Aorta (tissue), 5 donors: ENCODE measurements at places on chromosomes 13 and 19. TPM values are rescaled to one million over a fixed set of nuclear protein-coding genes. Genes with fewer than 3 reads are reported as not detected.

GRCh38 chr19:15154002-15154612 lies 46.7 kb downstream of the NOTCH3 start:
- no peaks in the 10 kb centered on the region for H3K4me1 ChIP-seq
- peak; percentile 51 for DNase-seq
- no peak overlapping the region for H3K27ac ChIP-seq

The ICAM1 gene
- total RNA-seq, result 41.2 TPM

DNA sequence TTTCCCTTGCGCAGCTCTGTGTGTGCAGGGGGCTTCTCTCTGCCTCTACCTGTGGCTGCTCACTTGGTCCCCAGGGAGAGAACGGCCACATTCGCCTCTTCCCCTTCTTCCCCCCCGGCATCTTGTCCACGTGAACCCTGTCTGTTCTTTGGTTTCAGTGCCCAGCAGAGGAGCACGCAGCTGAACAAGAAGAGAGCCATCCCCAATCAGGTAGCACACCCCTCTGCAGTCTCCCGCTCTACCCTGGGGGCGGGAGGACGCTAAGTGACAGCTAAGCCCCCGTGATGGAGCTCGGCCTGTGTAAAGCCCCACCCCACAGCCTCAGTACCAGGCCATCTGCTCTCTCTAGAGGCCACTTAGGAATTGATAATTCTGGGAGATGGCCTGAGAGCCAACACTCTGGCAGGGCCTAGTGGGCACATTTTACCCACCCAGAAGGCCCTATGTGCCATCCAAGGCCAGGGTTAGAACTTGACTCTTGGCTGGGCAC lies 30.2 kb downstream of the TMED1 start:
- no peak overlapping the region for H3K4me3 ChIP-seq
- no peaks in the 10 kb centered on the region for H3K36me3 ChIP-seq
- H3K27me3 ChIP-seq, result no peaks in the 10 kb centered on the region
- no peaks in the 10 kb centered on the region for H3K4me1 ChIP-seq

- no peak overlapping the region for H3K4me3 ChIP-seq
- no peaks in the 10 kb centered on the region for H3K4me1 ChIP-seq
- H3K36me3 ChIP-seq, result no peaks in the 10 kb centered on the region
- no peak for DNase-seq
- no peak overlapping the region for H3K27ac ChIP-seq
Measured at GRCh38 chr13:82962397-82962796, 919.9 kb downstream of the SLITRK1 start.

- H3K4me3 ChIP-seq, result no peak overlapping the region
- DNase-seq, result no peak
- peaks cover 2% of the 10 kb centered on the region for H3K36me3 ChIP-seq
- H3K27me3 ChIP-seq, result no peaks in the 10 kb centered on the region
- no peaks in the 10 kb centered on the region for H3K4me1 ChIP-seq
Measured at GRCh38 chr19:21092109-21092508, 10.1 kb downstream of the ZNF714 start.

The SIGLEC8 gene
- 0.16 TPM for total RNA-seq

- no peaks in the 10 kb centered on the region for H3K4me1 ChIP-seq
- H3K27ac ChIP-seq, result no peak overlapping the region
- H3K36me3 ChIP-seq, result no peaks in the 10 kb centered on the region
- H3K4me3 ChIP-seq, result no peak overlapping the region
- DNase-seq, result no peak
- H3K27me3 ChIP-seq, result no peaks in the 10 kb centered on the region
Measured at GRCh38 chr19:17455308-17456123, 5.2 kb downstream of the NXNL1 start.

DNA sequence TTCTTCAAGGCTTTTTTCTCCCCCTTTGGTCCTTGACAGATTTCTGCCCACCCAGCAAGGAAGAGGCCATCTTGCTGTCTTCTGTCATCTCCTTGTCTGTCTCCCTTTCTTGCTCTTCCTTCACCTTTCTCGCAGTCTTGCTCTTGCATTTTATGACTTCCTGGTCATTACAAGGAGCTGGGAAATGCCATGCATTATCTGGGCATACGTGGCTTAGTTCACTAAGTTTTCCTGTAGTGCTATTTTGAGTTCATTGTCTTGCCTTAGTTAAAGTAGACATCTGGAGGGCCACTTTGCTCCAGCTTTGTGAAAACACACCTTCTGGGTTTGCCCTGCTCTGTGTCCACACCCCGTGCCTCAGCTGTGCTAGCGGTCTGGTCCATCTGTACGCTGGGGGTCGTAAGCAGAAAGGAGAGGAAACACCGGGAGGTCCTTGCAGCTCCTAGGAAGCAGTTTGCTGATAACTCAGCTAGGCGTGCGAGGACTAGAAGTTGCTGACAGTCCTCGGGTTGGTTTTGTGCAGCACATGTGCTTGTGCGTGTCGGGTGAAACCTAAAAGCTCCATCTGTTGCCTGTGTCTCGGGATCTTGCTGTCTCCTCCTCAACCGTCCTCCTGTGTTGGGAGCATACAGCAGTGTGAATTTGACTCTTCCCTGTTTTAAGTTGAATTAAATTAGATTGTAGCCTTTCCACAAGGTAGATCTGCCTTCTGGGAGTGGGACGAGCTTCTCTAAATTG lies 59.4 kb downstream of the ARHGEF7 start:
- peaks cover 9% of the 10 kb centered on the region for H3K4me1 ChIP-seq
- H3K27me3 ChIP-seq, result no peaks in the 10 kb centered on the region
- no peak for DNase-seq
- no peaks in the 10 kb centered on the region for H3K36me3 ChIP-seq
- H3K27ac ChIP-seq, result no peak overlapping the region

- no peaks in the 10 kb centered on the region for H3K4me1 ChIP-seq
- H3K4me3 ChIP-seq, result no peak overlapping the region
- no peaks in the 10 kb centered on the region for H3K36me3 ChIP-seq
- no peak for DNase-seq
Measured at GRCh38 chr19:3025549-3025886, 3.6 kb downstream of the TLE2 start.

The DNAJC3 gene
- total RNA-seq, result 60.3 TPM
